ENCODE measurements at places on chromosomes 11 and 22.

GRCh38 chr11:44811841-44812448 is 85.2 kb downstream of the TSPAN18 start:
- DNase-seq: no peak

DNA sequence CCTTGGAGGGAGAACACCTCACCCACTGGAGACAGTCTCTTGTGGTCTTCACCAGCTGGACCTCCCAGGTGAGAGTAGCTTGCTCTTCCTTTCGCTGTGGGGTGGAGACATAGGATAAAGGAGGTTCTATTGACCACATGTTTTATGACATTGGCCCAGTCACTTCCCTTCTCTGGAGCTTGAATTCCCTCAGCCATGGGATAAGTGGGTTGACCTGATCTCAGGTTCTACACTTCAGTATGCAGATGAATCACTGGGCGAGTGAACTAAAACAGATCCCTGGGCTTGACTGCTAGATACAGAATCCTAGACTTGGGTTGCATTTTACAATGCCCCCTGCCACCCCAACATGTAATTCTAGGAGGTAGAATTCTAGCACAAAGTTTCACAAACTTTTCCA is 54.8 kb upstream of the PRSS23 start:
- no peak for DNase-seq

DNA sequence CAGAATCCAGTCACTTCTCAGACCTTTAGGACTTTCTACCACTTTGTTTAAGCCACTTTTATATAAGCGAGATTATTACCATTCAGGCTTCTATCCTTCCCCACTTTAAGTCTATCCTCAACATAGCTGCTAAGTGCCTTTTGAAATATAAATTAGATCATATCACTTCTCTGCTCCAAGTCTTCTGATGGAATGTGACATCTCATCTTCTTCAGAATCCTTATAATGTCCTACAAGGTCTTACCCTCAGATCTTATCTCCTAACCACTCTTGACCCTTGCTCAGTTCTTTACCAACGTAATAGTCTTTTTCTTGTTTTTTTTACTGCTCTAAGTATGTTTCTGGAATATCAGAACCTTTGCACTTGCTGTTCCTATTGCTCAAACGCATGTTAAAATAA is 188.7 kb downstream of the DYNC2H1 start:
- DNase-seq: no peak

DNA sequence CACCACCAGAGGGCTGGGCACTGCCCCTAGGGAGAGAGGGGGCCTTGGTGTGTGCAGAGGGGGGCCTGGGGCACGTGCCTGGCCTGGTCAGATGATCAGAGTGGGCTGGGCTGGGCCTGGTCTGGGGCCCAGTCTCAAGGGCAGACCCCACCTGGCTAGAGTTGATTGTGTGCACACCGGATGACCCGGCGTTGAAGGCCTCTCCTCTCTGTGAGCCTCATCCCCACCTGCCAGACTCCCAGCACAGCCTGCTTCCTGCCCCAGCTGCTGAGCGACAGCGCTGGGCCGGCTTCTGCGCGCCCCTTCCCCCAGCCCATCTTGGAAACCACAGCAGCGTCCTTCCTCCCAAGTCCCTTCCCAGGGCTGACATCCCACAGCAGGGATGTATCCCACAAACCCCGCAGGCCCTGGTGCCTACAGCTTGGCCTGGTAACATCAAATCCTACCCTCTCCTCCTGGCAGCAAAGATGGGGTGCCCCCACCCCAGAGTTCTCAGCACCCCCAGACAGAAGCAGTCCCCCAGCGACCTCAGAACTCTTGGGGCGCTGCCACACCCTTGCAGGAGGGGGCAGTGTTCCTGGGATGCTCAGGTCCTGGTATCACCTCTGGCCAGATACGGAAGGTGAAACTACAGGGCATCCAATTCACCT is 11.0 kb upstream of the TSSC4 start:
- no peak for DNase-seq

GRCh38 chr11:107014871-107015270 is 3.4 kb downstream of the GUCY1A2 start:
- no peak for DNase-seq

DNA sequence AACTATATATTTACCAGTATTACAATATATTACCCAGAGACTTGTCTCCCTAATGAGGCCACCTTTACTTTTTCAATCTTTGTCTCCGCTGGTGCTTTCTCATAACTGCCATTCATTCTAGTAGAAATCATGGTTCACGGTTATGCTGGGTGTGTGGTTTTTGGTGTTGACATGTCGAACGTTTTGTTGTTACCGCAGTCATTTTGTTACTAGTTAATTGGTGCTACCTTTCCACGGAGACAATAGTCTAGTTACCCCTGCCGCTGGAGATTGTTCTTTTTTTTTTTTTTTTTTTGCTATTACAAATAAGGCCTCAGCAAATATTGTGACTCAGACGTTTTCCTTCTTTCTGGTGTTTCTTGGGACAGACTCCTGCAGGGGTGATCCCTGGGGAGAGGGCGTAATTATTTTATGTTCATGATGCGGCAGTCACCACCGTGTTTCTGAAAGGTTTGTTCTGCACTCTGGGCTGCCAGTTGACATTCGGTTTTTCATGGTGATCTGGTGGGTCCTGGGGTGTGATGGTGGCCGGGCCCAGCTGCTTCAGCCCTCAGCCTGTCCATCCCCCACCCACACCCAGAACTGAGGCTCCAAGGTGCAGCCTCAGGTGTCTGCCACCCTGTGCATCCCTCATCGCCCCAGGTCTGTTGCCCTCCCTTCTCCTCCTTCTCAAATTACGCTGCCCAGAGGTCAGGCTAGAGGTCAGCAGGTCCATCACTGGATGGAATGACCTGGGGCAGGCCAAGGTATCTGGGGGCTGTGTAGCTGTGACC is 28.6 kb downstream of the LRP5 start:
- no peak for DNase-seq

- DNase-seq: no peak
These were observed 111.6 kb downstream of the CEP164 start for GRCh38 chr11:117439256-117439655.

DNA sequence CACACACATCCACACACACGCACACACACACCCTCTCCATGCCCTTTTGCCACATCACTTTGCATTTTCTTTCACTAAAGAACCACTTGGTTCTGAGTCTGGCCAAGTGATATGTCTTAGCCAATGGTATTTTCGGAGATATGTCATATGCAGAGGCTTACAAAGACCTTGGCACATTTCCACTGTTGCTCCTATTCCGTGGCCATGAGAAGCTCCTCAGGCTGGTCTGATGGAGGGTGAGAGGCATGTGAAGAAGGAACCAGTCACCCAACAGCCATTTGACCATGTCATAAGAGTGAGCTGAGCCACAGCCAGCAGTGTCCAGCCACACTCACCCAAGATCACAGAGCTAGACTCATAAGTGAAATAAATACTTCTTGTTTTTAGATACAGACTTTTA is 212.6 kb upstream of the NAV2 start:
- no peak for DNase-seq

DNA sequence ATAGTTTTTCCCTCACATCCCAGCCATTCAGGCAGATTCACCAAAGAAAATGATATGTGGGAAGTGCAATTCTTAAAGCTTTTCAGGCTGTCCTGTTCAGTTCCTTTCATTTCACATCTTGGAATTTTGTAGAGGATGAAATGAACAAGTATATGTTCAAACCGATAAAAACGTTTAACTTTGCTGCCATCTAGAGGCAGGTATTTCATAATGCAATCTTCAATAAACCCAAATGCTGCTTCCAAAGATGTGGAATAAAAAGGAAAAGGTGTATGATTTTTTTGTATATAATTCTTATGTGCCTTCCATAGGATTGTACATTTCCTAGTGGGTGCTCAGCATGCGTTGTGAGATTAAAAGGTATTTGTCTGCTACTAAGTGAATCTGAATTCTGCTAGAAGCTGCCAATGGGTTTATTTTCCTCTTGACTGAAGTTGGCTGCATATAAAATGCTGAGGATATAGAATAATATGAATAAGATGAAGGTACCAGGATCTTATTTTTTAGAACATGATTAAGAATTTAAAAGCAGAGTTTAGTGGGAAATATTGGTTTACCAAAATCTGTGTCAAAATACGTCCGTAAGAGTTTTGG is 199.3 kb downstream of the PGR start:
- DNase-seq: no peak

DNA sequence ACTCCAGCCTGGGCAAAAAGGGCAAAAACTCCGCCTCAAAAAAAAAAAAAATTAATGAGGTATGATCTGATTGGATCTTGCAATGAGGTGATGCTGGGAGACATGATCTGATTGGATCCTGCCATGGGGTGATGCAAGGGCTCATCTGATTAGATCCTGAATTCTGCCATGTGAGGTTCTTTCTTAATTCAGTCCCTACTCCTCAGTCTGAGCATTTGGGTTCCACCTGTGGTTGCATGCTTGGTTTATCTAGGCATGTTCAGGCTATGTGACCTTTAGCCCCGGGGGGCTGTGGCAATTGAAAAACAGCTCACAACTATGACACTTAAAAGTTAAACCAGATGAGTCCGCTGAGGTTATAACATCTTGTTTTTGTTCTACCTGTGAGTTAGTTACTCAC is 4.8 kb upstream of the TRIM6 start:
- no peak for DNase-seq

GRCh38 chr22:35643991-35644390 is 4.3 kb upstream of the APOL6 start:
- DNase-seq: no peak

- no peak for DNase-seq
These were observed 586.7 kb upstream of the CHORDC1 start for GRCh38 chr11:90809581-90809980.

- DNase-seq: no peak
These were observed 41.3 kb downstream of the EIF4ENIF1 start for GRCh38 chr22:31448382-31448781.

GRCh38 chr11:31819621-31820437 is 8.7 kb upstream of the PAX6 start:
- no peak for DNase-seq

DNA sequence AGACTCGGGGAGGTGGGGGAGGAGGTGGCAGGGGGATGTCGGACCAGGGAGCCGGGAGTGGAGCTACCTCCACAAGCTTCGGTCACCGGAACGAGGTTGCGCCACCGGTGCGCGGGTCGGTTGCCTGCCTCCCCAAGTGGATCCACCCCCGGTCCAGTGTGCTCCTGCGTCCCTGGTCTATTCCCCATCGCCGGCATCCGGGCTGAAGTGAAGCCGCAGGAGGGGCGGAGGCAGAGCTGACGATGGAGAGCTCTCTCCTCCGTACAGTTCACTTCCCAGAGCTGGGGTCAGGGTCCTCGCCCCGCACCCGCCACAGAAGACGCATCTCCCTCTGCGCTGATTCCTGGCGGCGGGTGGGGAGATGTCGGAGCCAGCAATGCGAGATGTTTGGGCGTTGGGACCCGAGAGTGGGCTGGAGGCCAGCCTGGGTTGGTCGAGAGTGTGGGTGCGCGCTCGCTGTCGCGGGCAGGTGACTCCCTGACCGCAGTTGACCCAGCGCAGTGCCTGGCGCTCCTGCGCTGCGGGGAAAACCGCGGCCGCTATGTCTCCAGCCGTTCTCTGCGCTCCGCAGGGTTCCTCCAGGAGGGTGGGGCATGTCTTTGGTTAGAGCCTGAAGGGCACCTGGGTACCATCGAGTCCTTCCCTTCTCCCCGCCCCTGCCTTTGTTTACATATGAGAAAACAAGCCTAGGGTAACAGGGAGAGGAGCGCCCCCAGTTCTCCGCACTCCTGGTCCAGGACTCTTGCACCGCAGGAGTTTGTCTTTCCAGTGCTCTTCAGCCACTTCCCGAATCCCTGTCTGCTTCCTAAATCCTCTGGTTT is 1.7 kb downstream of the C11orf96 start:
- DNase-seq: no peak

GRCh38 chr11:106854429-106854828 is 163.8 kb downstream of the GUCY1A2 start:
- no peak for DNase-seq

DNA sequence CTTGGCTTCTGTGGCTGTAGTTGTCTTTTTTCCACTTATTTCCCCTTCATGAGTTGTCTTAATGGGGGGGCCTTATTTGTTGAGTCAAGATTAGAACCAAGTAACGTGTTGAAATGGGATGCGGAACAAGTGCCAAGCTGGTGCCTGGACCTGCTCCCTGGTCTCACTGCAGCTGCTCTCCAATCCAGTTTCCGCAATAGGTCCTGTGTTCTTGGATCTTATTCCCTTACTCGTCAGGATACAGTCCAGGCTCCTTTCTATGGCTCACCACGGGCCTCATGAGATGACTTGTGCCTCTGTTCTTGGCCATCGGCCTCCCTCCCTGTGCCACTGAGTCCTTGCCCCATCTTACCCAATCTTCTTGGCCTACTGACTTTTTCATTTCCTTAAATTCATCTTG is 159.6 kb upstream of the CADM1 start:
- DNase-seq: no peak

GRCh38 chr11:111308140-111308539 is 9.8 kb downstream of the POU2AF3 start:
- no peak for DNase-seq

DNA sequence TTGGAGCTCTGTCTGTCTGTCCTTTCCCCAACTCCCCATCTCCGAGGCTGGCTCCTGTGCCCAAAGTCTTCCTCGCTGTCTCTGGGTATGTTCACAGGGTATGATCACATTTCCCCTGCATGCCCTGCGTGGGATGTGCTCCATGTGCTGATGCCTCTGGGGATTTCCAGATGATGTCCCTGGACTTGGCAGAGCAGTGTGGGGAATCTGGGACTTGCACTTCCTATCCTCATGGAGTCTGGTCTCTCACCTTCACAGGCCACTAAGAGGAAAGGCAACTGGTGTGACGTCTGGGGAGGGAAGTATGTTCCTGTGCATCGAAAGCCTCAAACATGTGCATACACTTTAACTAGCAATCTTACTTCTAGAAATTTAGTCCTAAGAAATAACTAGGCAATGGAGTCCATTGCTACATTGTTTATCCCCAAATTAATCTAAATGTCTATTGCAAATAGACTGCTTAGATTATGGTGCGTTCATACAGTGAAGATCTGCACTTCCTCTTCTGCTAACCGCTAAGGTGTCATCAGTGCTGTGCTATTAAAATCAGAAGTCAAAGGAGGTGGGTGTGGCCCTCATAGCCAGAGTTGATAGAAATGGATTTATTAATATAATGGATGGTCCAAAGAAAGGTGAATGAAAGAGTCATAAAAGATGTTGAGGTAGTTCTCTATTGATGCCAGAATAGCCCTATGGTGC is 20.8 kb downstream of the TIMP3 start:
- no peak for DNase-seq

- no peak for DNase-seq
These were observed 515.1 kb downstream of the INSC start for GRCh38 chr11:15629690-15630321.

- no peak for DNase-seq
These were observed 8.1 kb upstream of the ANKRD13D start for GRCh38 chr11:67280788-67281551.

- DNase-seq: no peak
These were observed 151.5 kb downstream of the CCDC34 start for GRCh38 chr11:27211370-27212127.

GRCh38 chr22:41021613-41022454 is 70.6 kb upstream of the EP300 start:
- peak; percentile 56 for DNase-seq

DNA sequence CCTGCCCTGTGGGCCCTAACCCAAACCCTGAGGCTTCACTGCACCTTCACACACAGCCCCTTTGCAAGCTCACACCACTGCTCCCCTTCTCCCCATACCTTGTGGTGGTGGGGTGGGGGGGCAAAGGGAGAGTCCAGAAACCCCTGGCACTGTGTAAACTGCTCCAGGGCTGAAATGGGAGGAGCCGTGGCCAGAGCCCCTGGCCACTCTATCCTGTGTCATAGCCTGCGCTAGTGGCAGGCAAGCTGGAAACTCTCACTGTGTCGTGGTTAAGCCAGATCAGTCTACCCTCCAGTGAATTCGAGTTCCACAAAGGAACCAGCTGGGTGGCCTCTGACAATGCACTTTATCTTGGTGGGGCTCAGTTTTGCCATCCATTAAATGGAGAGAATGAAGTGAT is 8.4 kb upstream of the SYT13 start:
- no peak for DNase-seq
